ENCODE measurements at places on chromosomes 12 and 14.

GRCh38 chr12:19177754-19178153 lies 48.2 kb downstream of the PLEKHA5 start:
- DNase-seq: no peak

- DNase-seq: no peak
Measured at GRCh38 chr14:66378712-66379505, 107.3 kb upstream of the CCDC196 start.

DNA sequence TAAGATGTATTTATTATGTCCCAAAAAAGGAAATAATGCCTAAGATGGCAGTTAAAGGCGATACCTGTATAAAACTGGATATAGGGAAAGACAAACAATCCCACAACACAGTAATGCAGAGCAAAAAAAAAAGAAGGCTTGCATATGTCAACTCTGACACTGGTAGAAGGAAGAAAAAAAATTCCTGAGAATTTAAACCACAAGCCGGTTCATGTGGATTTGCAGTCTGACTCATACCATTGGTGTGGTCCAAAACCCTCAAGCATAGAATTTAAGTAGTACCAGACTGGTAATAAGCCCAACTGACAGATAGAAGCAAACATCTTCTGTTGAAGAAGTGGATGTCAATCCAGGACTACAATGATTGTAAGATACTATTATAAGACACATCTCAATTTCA lies 7.2 kb downstream of the DNAI7 start:
- no peak for DNase-seq

GRCh38 chr12:64660237-64661018 lies 50.1 kb downstream of the RASSF3 start:
- no peak for DNase-seq

GRCh38 chr14:74906925-74907521 lies 16.0 kb downstream of the RPS6KL1 start:
- DNase-seq: no peak

GRCh38 chr12:5345534-5345933 lies 86.4 kb upstream of the NTF3 start:
- no peak for DNase-seq

GRCh38 chr12:116954710-116955381 lies 44.1 kb downstream of the FBXW8 start:
- DNase-seq: no peak

All from NCI-H187 treated with DMSO at 0.1 percent for 48 hours (cell line).